Uterus (tissue), 4 donors: ENCODE measurements at places on chromosomes 3 and 15. TPM values are rescaled to one million over a fixed set of nuclear protein-coding genes. Genes with fewer than 3 reads are reported as not detected.
A peak's percentile ranks its signal among the peaks of the same experiment; 100 is the strongest.

GRCh38 chr3:107269136-107269535 is 108.1 kb upstream of the CCDC54 start:
- H3K27me3 ChIP-seq = no peaks in the 10 kb centered on the region
- no peak for DNase-seq
- H3K4me3 ChIP-seq = no peak overlapping the region
- peaks cover 3% of the 10 kb centered on the region for H3K36me3 ChIP-seq
- H3K27ac ChIP-seq = no peak overlapping the region

DNA sequence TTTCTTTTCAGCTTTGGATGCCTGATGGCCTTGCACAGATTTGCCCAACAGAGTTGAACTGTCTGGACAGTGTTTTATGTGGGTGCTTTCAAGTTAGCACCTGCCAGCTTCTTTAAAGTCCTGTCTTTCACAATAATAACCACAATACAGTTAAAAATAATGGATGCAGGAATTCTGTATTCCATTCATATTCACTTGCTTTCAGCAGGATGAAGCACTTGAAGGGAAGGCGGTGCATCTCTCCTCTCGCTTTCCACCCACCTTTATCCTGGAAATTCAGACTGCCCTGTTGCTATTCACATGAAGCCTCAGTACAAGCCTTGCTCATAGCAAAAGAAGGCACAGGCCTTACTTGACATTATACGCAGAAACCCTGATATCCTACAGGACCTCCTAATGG is 26.5 kb upstream of the GYG1 start:
- DNase-seq = no peak
- H3K4me1 ChIP-seq = no peaks in the 10 kb centered on the region
- peak overlapping the region; percentile 47 for H3K27ac ChIP-seq
- no peaks in the 10 kb centered on the region for H3K36me3 ChIP-seq

- no peak overlapping the region for H3K4me3 ChIP-seq
- no peak for DNase-seq
- H3K4me1 ChIP-seq = no peaks in the 10 kb centered on the region
- H3K27me3 ChIP-seq = no peaks in the 10 kb centered on the region
Measured at GRCh38 chr3:97438131-97438530, 326.4 kb upstream of the ARL6 start.

DNA sequence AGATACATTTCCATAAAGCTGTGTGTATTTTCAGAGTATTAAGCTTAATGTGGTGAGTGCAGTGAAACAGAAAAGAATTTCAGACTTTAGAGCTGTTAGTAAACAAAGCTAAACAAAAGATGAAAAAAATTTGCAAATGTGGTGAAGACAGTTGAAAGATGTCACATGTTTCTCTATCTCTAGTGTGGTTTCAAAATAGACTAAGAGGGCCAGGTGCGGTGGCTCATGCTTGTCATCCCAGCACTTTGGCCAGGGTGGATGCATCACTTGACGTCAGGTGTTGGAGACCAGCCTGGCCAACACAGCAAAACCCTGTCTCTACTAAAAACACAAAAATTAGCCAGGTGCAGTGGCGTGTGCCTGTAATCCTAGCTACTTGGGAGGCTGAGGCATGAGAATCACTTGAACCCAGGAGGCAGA is 466.0 kb upstream of the NR2F2 start:
- no peak overlapping the region for H3K4me3 ChIP-seq
- H3K4me1 ChIP-seq = no peaks in the 10 kb centered on the region
- no peaks in the 10 kb centered on the region for H3K36me3 ChIP-seq
- no peak for DNase-seq
- H3K27ac ChIP-seq = no peak overlapping the region

OSTN gene
- total RNA-seq = not detected
